ENCODE measurements at places on chromosomes 1 and 21.

GRCh38 chr1:184150776-184151531, 99.4 kb downstream of the TSEN15 start:
- no peak for DNase-seq

DNA sequence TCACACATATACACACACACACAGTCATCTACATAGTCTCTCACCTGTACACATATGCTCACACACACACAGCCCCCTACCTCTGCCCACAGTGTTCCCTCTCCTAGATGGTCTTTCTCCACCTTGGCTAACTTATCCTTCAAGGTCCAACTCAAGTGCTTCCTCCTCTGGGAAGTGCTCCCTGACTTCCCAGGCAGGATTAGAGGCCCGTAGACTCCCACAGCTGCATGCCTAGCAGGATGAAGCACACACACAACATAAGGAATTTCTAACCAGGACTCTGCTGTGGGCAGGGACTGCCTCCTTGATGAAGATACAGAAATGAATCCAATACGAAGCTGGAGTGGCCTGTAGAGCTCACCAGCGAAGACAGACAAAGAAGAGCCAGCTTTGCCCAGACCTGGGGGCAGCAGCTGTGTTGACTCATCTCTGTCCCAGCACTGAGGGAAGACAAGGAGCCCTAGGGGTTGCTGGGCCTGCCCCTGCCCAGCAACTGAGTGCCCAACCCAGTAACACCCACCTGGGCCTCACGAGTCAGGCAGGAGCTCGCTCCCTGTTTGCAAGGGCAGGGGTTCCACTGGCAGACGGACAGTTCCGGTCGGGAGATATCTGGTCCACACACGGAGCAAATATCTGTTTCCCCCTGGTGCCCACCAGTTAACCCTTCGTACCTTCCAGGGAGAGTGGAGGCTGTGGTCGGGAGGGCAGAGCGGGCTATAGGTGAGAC, 100.8 kb downstream of the DMRTB1 start:
- DNase-seq: no peak

- DNase-seq: no peak
These were observed 35.4 kb downstream of the MIA3 start for GRCh38 chr1:222653178-222653827.

DNA sequence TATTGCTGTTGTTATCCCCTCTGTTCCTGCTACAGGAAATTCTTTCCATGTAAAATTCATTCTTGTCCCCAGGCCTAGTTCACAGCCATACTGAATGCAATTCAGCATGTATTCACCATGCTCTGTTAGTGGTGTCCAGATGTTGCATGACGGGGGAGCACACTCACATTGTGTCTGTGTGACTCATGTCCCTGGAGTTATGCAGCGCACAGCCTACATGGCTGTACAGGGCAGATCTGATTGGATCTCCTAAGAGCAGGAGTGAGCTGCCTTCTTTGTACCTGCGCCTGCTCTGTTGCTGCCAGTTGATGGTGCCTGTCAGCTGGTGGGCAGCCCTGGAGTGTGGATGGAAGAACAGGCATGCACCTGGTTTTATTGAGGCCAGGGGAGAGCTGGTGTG, 17.6 kb downstream of the HTR6 start:
- no peak for DNase-seq

DNA sequence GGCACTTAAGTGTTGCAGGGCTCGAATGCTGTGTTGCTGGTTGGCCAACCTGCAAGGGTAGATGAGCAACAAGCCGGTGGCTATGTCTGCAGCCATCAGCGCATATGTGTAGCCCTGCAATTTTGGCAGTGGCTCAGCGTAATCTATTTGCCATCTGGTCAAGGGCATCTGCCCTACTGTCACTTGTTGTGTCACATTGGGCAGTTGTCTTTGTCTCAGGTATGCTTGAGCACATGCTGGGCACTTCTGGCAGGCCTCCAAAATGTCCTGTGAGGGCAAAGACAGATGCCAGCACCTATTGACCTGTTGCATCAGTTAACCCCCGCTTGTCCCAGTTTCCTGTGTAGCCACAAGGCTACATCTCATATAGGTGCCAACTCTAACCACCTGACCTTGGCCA, 111.8 kb downstream of the GDAP2 start:
- no peak for DNase-seq

DNA sequence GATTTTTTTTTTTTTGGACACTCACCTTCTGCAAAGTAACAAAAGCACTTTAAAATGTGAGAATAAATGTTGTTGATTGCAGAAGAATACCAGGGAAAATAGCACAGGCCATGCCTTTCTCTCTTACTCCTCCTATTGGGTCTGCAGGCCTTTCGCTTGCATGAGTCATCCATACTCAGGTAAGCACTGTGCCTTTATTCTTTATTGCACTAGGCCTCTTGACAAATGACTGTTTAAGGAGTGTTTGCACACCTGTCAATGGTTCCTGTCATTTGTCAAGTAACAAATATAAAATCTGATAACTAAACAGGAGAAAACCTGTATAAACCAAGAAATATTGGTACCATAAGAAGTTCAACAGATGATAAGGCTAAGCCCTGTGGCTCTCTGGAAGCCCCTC, 106.5 kb downstream of the RGS7 start:
- no peak for DNase-seq

GRCh38 chr1:10516925-10517676, 42.4 kb downstream of the PEX14 start:
- DNase-seq: no peak

DNA sequence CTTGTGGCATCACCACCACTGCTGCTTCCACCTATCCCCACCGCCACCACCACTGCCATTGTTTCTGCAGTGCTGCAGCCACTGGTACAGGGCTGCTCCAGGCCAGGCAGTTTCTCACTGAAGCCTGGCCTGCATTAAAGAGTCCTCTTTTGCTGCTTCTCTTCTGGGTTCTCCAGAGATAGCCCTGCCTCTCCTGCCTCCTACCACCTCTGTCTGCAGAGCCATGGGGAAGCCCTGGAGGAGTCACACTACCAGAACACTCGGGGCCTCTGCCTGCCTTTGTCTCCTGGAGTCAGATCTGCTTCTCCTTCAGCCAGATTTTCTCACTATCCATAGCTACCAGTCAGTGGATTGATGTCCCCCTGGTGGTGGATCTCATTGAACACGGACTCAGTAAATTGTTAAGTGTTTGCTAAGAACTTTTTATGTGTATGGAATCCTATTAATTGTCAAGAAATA, 37.7 kb upstream of the DDAH1 start:
- no peak for DNase-seq

- no peak for DNase-seq
These were observed 52.8 kb upstream of the ADGRL4 start for GRCh38 chr1:79059341-79059740.

DNA sequence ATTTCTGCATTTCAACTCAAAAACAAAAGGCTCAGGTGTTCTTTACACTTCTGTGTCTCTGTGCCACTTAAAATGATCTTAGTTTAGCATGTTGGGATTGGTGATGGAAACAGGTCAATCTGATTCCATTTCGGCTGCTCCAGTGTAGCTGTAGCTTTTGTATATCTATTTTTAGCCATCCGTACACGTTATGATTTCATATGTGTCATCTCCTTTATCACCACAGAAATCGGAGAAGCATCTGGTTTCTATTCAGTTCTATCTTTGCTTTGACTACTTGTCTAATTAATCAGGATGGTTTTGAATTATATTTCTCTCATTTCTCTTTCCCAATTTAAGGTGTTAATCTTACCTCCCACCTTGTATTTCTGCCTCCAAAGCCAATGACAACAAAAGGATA, 41.1 kb downstream of the RGS21 start:
- no peak for DNase-seq

DNA sequence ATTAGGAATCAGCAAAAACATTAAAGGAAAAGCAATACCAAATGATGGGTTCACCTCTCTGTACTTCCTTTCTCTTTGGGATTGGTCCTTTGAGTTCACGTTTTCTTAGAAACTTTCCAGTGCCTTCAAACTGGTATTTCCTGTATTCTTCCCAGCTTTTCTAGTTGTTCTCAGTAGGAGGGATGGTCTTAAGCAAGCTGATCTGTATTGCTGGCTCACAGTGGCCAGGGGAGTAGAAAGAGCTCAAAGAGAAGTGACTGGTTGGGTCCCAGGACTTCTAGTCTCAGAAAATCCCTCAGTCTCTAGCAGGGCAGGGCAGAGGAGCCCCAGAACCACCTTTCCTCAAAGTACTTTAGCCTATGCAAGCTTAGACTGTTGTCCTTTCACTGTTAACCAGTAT, 10.1 kb upstream of the USP24 start:
- DNase-seq: no peak

GRCh38 chr1:203408486-203409481, 57.9 kb upstream of the FMOD start:
- no peak for DNase-seq
